ENCODE measurements at places on chromosomes 5 and 9.

DNA sequence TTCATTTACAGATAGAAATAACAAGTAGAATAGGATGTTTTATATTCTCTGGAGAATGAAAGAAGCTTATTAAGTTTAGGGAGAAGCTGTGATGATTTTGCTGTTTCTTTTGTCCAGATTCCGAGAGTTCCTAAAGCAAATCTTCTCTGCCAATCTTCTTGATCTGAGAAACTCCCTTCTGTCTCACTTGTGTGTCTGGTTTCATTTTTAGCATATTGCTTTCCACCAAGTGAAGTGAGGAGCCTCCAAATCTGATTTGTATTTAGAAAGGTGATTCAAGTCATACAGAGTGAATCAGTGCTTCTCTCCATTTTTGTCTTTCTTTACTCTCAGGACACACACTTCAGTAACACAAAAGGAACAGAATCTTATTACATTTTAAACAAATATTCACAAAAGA lies 48.4 kb downstream of the STX17 start:
- DNase-seq, result no peak

DNA sequence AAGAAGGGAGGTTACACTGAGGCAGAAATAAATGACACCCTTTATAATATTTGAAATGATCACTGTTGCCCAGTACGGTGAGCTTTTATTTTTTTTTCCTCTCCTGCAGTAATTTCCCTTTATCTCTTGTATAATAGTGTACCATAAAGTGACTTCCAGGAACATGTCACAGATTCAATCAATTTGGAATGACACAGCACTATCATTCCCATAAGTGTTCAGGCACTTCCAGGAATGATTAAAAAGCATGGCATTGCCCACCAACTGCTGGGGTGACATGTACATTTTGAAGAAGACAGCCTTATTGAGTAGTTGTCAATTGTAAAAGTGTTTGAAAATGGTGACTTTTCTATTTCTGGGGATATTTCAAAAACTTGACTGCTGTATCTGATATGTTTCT lies 1700.9 kb upstream of the NUDT12 start:
- no peak for DNase-seq

- no peak for DNase-seq
These were observed 60.8 kb upstream of the GARNL3 start for GRCh38 chr9:127203681-127204327.

GRCh38 chr9:75188756-75189155 lies 100.4 kb downstream of the OSTF1 start:
- DNase-seq, result no peak

- no peak for DNase-seq
These were observed 163.9 kb downstream of the PIK3R1 start for GRCh38 chr5:68379275-68380036.

GRCh38 chr5:155381654-155382053 lies 368.1 kb downstream of the KIF4B start:
- DNase-seq, result no peak

- peak; percentile 36 for DNase-seq
These were observed 104.1 kb upstream of the BASP1 start for GRCh38 chr5:17113174-17113958.

- DNase-seq, result no peak
These were observed 238.9 kb downstream of the NR3C1 start for GRCh38 chr5:143164557-143164956.

DNA sequence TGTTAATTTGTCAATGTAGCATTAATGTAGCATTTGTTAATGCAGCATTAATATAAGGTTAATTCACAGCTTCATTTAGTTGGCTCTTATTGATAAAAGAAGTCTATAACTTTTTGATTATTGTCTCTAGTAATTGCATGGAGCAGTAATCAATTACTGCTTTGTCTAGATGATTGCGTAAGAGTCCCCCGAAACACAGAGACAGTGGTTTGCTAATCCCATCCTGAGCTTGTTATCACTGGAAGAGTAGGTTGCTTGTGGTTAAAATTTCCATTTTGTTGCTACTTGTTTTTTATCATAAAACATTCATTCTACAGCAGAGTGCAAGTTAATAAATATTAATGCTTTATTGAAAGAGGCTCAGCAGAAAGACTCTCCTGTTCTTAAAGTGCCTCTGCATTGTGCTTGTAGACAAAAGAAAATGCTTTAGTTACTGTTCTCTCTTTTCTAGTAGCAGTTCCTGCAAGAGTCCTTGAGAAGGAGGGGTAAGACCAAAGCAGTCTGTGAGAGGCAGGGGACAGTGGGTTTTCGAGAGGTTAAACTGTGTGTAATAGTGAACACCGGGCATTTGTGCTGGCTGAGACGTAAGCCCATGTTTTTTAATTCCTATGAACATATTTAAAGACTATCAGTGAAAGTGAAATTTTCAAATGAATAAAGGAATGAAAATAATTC lies 291.7 kb downstream of the TRPM3 start:
- DNase-seq, result no peak

DNA sequence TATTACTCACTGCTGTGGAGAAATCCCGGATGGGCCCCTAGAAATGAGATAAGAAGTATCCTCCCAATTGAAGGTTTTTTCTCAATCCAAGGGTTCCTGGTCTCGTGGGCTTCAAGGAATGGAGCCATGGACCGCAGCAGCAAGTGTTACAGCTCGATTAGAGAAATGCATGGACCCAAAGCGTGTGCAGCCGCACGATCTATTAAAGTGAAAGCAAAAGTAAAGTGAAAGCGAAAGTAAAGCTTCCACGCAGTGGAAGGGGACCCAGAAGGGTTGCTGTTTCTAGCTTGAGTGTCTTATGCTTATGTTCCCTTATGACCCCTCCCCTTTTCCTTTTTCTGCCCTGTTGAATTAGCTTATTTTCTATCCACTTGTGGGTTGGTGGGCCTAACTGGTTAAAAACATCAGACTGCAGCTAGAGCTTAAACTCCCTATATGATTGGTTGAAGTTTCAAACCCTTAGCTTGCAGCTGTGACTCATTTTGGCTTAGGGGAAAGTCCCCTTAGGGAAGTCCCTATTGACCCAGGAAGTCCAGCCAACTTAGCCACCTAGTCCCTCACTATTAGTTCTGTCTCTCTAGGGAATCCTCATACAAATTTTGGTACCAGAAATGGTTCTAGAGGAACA lies 1111.8 kb downstream of the TAF11L14 start:
- DNase-seq, result peak; percentile 98

DNA sequence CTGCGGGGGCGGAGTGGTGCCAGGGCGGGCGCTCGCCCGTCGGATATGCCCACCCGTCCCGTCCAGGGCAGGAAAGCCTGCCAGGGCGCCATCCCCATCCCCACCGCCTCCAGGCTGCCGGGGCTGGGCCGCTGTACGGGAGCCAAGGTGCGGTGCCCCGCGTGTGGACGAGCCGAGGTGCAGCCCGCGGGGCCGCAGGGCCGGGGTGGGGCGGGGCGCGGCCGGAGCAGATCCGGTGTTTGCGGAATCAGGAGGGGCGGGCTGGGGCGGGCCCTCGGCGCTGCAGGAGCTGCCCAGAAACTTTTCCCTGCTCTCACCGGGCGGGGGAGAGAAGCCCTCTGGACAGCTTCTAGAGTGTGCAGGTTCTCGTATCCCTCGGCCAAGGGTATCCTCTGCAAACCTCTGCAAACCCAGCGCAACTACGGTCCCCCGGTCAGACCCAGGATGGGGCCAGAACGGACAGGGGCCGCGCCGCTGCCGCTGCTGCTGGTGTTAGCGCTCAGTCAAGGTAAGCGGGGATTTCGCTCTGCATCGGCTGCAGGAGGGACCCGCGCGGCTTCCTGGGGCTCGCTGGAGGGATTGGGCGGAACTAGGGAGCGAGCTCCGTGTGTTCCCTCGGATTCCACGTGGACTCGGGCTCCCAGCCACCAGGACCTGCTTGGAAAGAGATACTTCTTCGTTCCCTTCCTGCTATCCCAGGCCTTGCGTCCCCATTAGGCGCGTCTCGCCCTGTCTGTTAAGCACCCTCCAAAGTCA lies at the start of gene ITGA2:
TSS of gene ITGA2 (plus strand) at position 328 of the 756 bp plus-strand sequence. CDS start at position 445, 117 bp downstream.
- peak; percentile 21 for DNase-seq

- DNase-seq, result no peak
These were observed 94.4 kb downstream of the USP20 start for GRCh38 chr9:129929496-129930125.

- no peak for DNase-seq
These were observed 37.1 kb downstream of the DBH start for GRCh38 chr9:133673258-133673655.

DNA sequence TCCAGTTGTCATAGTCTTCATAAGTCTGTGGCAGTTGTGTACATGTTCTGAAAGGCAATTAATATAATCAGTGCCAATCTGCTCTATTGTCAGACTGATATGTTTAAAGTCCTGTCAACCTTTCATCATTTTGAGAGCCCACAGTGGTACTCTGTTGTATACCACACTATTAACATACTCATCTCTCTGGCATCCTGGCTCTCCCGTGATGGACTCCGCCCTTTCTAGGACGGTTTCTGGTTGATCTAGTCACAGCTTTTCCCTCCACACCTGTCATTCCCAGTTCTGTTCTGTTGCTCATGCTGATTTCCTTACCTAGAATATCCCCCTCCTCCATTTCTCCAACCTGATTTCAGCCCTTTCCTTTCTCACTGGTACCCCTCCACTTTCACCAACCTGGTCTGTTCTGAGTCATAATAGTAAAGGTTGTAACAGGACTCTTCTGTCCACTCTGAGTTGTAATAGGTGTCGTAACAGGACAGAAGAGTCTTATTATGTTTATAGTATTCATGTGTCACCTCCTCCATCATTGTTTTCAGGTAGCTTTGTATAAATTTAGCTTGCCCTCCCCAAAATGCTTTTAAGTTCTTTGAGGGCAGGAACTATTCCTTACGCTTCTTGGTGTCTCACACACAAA lies 4.1 kb downstream of the PTCD2 start:
- DNase-seq, result peak; percentile 4

GRCh38 chr5:118224546-118224945 lies 763.8 kb downstream of the DTWD2 start:
- no peak for DNase-seq

DNA sequence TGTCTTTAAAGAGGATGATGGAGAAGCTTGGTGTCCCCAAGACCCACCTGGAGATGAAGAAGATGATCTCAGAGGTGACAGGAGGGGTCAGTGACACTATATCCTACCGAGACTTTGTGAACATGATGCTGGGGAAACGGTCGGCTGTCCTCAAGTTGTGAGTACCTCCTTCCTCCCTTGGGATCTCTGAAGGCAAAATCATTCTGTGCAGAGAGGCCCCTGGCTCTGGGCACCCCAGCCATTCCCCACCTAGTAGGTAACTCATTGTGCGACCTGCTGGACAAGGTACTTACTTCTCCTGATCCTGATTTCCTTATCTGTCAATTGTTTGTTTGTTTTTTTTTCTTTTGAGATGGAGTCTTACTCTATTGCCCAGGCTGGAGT lies 7.6 kb upstream of the NUP214 start:
- no peak for DNase-seq

GRCh38 chr5:90119531-90119971 lies 290.0 kb downstream of the CETN3 start:
- DNase-seq, result no peak

- no peak for DNase-seq
These were observed 1468.0 kb downstream of the FOXD4L5 start for GRCh38 chr9:63816751-63817621.

DNA sequence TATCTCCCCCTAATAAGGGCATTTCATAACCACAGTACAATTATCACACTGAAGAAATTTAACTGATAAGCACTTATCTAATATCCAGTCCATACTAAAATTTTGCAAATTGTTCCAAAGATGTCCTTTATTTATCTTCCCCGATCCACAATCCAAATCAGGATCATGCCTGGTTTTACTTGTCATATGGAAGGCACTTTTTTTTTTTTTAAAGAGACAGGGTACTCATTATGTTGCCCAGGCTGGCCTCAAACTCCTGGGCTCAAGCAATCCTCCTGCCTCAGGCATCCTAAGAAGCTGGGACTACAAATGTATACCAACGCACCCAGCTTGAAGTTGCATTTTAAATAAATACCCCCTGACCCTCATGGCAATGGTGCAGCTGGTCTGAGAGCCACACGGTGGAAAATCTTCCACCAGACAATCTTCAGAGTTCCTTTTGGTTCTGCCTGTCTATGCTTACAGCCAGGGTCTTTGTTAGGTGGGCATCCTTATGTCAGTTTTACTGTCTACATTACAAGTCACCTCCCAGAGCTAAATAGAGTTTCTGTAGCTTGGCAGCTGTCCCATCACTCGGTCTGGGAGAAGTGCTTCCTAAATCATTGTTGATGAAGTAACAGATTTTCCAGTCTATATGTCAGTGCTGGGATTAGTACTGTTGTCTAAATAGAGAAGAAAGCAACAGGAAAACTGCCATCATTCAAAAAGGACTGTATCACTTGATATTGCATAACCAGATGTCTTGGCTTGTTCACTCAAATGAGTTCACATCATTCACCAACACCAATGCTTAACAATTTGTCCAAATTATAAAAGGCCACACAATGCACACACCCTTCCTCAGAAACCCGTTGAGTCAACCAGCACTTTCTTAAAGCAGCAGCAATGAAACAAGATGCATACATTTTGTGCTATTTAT lies 26.4 kb downstream of the PTPN3 start:
- DNase-seq, result no peak

GRCh38 chr9:97769208-97769607 lies 72.1 kb upstream of the XPA start:
- no peak for DNase-seq

GRCh38 chr5:68798877-68799843 lies 294.7 kb upstream of the SLC30A5 start:
- no peak for DNase-seq

- no peak for DNase-seq
These were observed 220.3 kb downstream of the NR3C1 start for GRCh38 chr5:143182901-143183820.

DNA sequence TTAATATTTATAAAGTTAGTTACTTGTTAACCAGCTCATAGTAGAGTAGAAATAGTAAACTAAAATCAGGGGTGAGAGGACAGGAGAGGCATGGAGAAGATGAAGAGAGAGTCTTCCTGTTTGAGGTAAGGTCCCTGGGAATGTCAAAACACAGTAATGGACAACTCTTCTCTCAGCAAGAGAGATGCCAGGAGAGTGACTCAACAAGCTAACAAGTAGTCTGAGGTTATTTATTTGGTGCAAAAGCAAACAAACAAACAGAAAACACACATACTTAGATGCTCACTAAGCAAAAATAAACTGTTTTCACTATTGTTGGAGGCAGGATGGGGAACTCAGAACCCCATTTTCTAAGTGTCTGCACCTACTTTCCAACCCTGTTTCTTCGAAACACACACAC lies 333.2 kb upstream of the RFX3 start:
- DNase-seq, result peak; percentile 31

DNA sequence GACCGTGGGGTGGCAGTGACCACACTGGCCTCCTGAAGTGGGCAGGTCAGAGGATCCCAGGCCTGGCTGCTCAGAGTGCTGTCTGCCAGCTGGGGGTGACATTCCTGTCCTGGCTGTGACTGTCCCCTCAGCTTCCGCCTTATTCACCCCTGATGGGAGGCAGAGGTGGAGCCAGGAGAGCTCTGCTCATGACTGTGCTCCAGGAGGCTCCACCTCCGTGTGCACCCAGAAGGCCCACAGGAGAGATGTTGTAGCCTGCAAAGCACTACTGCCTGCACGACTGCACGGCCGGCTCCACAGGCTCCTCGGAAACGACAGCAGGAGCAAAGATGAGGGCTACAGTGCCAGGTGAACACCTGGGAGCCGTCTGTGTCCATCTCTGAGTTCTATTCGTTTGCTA lies 60.9 kb downstream of the ROPN1L start:
- no peak for DNase-seq

Measured in RCC 7860 (cell line).